ENCODE measurements at places on chromosomes 5 and 9. TPM values are rescaled to one million over a fixed set of nuclear protein-coding genes. Genes with fewer than 3 reads are reported as not detected.
A peak's percentile ranks its signal among the peaks of the same experiment; 100 is the strongest.

- peak overlapping the region; percentile 90 for H3K27ac ChIP-seq
- peak; percentile 78 for DNase-seq
- peaks cover 44% of the 10 kb centered on the region for H3K4me1 ChIP-seq
- peak overlapping the region; percentile 83 for H3K4me3 ChIP-seq
Observed at GRCh38 chr9:16871336-16872151, 1.1 kb upstream of the BNC2 start.

DNA sequence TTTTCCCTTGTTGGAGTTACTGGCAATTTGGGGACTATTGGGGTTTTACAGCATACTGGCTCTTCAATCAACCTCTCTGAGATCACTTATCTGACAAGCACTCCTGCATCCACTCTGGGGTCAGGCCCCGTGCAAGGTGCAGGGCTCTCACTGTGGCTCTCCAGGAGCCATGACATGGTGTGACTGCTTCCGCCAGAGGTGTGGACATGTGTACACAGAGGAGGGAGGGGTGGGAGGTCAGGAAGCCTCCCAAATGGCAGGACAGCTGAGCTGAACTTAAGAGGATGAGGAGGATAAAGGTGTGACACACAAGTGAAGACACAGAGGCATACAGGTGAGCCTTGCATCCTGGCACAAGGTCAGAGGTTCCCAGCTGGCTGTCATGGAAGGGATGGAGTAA is 24.3 kb downstream of the SHB start:
- no peaks in the 10 kb centered on the region for H3K27me3 ChIP-seq
- no peak overlapping the region for H3K27ac ChIP-seq
- H3K4me1 ChIP-seq = peaks cover 19% of the 10 kb centered on the region
- no peak for DNase-seq

- H3K27me3 ChIP-seq = no peaks in the 10 kb centered on the region
- no peaks in the 10 kb centered on the region for H3K36me3 ChIP-seq
- no peak for DNase-seq
- peaks cover 28% of the 10 kb centered on the region for H3K4me1 ChIP-seq
Observed at GRCh38 chr9:3477236-3477834, 48.5 kb downstream of the RFX3 start.

DNA sequence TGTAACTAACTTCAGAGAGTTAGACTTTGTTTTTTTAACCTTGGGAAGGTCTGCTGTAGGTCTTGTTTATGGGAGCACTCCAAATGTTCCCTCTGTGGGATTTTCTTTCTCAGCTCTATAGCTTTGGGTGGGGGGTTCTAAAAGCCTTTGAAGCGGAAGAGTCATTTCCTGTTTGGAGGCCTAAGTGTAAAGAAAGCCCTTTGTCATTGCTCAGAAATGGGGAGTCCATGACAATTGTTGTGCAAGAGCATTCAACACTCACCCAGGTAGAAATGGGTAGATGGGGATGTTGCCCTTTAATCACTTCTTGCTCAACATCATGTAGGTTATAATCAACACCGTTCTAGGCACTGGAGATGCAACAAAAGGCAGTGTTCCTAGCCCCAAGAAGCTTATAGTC is 30.3 kb upstream of the MAST4 start:
- H3K4me1 ChIP-seq = peaks cover 13% of the 10 kb centered on the region
- no peak overlapping the region for H3K4me3 ChIP-seq
- no peaks in the 10 kb centered on the region for H3K27me3 ChIP-seq
- DNase-seq = peak; percentile 55

DNA sequence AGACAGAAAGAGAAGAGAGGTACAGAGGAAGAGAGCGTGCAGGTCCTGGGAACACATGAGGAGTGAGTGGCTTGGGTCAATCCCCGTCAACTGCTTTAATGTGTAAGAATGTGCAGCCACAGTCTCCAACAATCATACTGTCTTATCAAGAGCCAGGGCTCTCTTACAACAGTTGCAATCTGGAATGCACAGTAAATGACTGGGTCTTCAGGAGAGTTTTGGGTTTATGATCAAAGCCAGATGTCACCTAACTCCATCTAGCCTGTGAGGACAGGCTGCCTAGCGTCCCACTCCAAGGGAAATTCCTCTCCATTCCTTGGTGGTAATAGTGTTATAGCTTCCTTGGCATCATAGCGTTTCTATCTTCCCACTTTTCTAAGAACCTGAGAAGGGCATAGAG is 75.0 kb upstream of the TRIO start:
- H3K27ac ChIP-seq = no peak overlapping the region
- H3K27me3 ChIP-seq = no peaks in the 10 kb centered on the region
- DNase-seq = no peak
- no peaks in the 10 kb centered on the region for H3K36me3 ChIP-seq
- H3K4me1 ChIP-seq = no peaks in the 10 kb centered on the region

DNA sequence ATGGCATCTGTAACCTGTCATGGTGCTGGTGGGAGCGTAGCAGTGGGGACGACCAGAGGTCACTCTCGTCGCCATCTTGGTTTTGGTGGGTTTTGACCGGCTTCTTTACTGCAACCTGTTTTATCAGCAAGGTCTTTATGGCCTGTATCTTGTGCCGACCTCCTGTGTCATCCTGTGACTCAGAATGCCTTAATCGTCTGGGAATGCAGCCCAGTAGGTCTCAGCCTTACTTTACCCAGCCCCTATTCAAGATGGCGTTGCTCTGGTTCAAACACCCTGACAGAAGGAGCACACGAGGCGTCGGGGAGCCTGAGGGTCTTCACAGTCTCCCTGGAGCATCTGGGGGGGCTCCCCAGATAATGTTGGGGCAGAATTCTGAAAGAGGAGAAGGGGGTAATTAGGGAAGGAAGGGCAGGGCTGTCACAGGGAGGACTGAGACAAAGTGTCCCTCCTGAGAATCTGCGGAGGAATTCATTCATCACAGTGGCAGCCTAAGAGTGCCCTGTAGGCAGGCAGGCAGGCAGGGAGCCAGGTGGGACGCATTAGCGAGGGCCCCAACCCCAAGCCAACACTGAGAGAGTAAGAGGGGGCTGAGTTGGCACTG is 21.3 kb upstream of the NCS1 start:
- H3K36me3 ChIP-seq = no peaks in the 10 kb centered on the region
- no peak for DNase-seq
- H3K27me3 ChIP-seq = no peaks in the 10 kb centered on the region
- H3K4me1 ChIP-seq = peaks cover 17% of the 10 kb centered on the region
- H3K27ac ChIP-seq = no peak overlapping the region
- no peak overlapping the region for H3K4me3 ChIP-seq

DNA sequence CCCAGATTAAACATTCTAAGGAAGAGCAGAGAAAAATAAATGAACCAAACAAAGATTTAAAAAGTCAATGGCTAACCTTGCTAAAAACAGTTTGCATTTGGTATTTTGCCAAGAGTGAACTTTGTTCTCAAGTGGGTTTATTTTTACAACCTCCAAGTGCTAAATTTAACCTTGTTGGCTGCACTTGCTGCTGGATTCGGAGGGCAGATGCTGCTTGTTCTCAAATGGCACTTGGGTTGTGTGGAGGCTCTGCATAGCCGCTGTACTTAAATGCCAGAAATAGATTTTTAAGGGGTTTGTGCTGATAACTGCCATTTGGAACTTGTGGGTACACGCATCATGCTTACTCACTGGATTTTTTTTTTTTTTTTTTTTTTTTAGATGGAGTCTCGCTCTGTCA is 13.3 kb upstream of the SPATA24 start:
- no peaks in the 10 kb centered on the region for H3K27me3 ChIP-seq
- H3K4me1 ChIP-seq = no peaks in the 10 kb centered on the region
- H3K27ac ChIP-seq = no peak overlapping the region
- H3K4me3 ChIP-seq = no peak overlapping the region
- H3K36me3 ChIP-seq = peaks cover 4% of the 10 kb centered on the region
- DNase-seq = no peak

GRCh38 chr5:34652914-34653313 is 3.2 kb upstream of the RAI14 start:
- no peaks in the 10 kb centered on the region for H3K27me3 ChIP-seq
- DNase-seq = no peak
- peaks cover 20% of the 10 kb centered on the region for H3K4me1 ChIP-seq
- H3K4me3 ChIP-seq = no peak overlapping the region
- H3K27ac ChIP-seq = no peak overlapping the region
- H3K36me3 ChIP-seq = no peaks in the 10 kb centered on the region

- no peaks in the 10 kb centered on the region for H3K4me1 ChIP-seq
- H3K27me3 ChIP-seq = no peaks in the 10 kb centered on the region
- no peak for DNase-seq
- H3K4me3 ChIP-seq = no peak overlapping the region
- H3K36me3 ChIP-seq = no peaks in the 10 kb centered on the region
Observed at GRCh38 chr5:95996904-95997723, 35.5 kb upstream of the ELL2 start.

DNA sequence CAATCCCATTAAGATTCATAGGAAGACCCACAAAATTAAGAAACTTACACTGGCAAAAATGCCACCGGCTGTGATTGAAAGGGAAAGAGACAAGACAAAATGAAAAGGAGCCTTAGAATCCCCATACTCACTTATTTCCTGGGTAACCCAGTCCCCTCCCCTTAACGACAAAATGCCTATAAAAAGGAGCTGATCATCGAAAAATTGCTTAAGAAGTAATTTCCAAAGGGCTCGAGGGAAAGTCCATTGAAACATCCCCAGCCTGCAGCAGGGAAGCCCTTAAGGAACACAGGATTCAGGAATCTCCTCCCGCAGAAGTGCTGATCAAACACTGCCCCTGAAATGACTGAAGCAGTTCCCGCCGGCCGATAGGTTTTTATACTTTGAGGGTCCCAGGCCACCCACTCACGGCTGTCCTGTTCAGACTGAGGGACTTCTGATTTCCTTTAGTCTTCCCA is 677 bp upstream of the ZNF79 start:
- H3K27ac ChIP-seq = peak overlapping the region; percentile 61
- DNase-seq = no peak
- H3K27me3 ChIP-seq = no peaks in the 10 kb centered on the region
- no peaks in the 10 kb centered on the region for H3K36me3 ChIP-seq

DNA sequence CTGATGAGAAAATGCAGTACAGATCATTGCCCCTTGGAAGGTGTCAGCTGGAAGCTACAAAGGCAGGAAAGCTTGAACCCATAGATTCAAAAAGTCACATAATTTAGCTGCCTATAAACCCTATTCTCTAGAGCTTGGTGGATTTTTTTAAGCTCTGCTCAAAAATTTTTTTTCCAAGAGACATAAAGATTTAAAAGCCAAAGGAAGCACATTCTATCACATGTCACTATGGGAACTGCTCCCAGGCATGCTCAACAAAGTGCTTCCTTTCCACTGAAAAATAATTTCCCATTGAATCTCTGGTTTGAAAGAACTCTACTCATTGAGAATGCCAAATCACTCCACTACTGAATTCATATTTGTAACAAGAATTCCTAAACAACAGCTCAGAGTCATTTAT is 419.8 kb downstream of the CETN3 start:
- peaks cover 22% of the 10 kb centered on the region for H3K4me1 ChIP-seq
- DNase-seq = no peak
- no peak overlapping the region for H3K4me3 ChIP-seq
- H3K36me3 ChIP-seq = no peaks in the 10 kb centered on the region
- no peak overlapping the region for H3K27ac ChIP-seq
- H3K27me3 ChIP-seq = no peaks in the 10 kb centered on the region

DNA sequence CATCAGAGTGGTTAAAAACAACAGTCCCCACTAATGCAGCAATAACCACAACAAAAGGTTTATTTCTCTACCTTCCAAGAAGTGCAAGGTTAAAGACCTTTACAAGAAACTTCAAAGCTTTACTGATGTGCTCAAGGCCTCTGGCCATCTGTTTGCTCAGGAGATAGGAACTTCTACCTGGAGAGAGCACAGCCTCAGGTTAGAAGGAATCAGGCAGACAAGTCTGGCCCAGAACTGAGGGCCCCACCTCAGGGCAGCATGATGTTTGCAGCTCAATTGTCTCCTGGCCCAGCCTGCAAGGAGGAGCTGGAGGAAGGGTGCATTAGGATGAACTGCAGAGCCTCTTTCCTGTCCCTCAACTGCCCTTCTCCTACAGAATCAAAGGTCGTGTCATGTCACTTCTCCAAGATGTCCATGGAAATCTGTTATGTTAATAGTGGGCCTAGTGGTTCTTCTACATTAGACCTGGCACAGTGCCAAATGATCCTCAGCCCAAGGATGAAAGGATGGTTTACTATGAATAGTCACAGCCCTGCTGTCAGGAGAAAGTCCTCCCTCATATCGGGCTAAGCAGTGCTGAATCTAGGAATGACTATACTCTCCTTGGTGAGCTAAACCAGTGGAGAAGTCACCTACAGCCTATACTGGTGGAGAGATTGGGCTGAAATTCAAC is 98.9 kb upstream of the NTRK2 start:
- DNase-seq = no peak
- no peaks in the 10 kb centered on the region for H3K27me3 ChIP-seq
- H3K27ac ChIP-seq = no peak overlapping the region
- H3K4me1 ChIP-seq = peaks cover 12% of the 10 kb centered on the region
- no peaks in the 10 kb centered on the region for H3K36me3 ChIP-seq
- no peak overlapping the region for H3K4me3 ChIP-seq

DNA sequence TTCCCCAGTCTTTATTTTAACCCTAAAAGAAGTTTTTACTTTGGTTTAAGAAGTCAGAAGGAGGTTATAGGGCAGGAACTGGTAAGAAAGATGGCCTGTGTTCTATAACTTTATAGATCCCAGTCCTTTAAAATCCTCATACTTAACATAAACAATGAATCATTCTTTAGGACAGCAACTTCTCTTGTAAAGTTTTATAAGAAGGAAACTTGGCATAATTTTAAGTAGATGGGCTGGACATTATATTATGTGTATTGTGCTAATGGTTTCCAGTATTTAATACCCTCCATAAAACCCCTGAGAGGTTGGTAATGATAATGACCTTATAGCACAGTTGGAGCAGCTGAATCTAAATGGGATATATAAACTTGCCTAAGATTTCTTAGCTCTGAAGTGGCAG is 247.2 kb downstream of the FAM170A start:
- peaks cover 3% of the 10 kb centered on the region for H3K4me1 ChIP-seq
- no peak overlapping the region for H3K27ac ChIP-seq
- no peaks in the 10 kb centered on the region for H3K27me3 ChIP-seq
- DNase-seq = no peak
- no peaks in the 10 kb centered on the region for H3K36me3 ChIP-seq
- H3K4me3 ChIP-seq = no peak overlapping the region

DNA sequence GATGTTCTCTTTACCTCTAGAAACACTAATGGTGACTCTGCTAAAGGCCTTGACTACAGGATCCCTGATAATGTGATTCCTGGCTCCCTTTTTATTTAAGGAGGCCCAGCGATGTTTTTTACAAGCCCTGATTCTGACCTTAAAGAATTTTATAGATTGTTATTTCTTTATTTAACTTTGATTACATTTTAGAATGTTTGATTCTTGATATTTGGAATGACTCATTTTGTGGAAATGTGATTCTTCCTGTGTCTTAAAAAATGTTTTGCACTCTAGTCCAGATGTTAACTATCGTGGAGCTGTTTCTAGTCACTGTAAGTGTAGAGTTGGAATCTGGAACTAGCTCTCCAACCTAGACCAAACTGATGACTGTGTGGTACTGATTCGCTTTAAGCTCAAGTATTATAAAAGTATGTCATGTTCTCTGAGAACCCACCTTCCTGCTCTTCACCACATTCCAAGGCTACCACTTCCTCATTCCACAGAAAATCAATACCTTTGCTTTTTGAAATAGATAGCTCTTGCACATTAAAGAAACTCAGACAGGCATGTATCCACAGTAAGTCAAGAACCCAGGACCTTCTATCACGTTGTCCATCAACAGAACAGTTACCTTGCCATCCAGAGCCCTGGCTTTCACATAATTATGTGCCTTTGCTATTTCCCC is 65.2 kb downstream of the JMY start:
- H3K27me3 ChIP-seq = no peaks in the 10 kb centered on the region
- H3K36me3 ChIP-seq = peaks cover 18% of the 10 kb centered on the region
- no peak overlapping the region for H3K27ac ChIP-seq
- peak; percentile 14 for DNase-seq

IRGM gene
- not detected for total RNA-seq

SLC46A2 gene
- not detected for total RNA-seq

CORO2A gene
- 27.6 TPM for total RNA-seq

CDX1 gene
- total RNA-seq = not detected

HRCT1 gene
- total RNA-seq = not detected

SHISAL2B gene
- total RNA-seq = 3.9 TPM

CLIC3 gene
- 0.56 TPM for total RNA-seq

ZFP37 gene
- 5.0 TPM for total RNA-seq
